ENCODE measurements at places on chromosomes 16 and 17.

DNA sequence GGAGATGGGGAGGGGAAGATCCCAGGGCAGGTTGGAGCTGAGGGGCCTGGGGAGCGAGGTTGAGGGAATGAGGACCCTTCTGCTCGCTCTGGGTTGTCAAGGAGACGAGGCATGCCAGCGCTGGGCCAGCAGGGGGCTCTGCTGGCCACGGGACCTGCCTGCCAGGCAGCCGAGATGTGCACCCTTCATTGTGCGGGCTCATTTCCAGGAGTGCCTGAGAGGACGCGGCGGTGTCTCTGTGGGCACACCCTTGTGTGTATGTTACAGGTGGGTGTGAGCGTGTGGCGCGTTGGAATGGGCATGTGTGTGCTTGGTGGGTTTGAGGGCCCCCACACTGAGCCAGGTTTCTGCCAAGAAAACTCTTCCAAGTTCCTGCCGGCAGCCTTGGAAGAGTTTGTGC lies 15.9 kb downstream of the ARHGAP23 start:
- DNase-seq = peak; percentile 71

DNA sequence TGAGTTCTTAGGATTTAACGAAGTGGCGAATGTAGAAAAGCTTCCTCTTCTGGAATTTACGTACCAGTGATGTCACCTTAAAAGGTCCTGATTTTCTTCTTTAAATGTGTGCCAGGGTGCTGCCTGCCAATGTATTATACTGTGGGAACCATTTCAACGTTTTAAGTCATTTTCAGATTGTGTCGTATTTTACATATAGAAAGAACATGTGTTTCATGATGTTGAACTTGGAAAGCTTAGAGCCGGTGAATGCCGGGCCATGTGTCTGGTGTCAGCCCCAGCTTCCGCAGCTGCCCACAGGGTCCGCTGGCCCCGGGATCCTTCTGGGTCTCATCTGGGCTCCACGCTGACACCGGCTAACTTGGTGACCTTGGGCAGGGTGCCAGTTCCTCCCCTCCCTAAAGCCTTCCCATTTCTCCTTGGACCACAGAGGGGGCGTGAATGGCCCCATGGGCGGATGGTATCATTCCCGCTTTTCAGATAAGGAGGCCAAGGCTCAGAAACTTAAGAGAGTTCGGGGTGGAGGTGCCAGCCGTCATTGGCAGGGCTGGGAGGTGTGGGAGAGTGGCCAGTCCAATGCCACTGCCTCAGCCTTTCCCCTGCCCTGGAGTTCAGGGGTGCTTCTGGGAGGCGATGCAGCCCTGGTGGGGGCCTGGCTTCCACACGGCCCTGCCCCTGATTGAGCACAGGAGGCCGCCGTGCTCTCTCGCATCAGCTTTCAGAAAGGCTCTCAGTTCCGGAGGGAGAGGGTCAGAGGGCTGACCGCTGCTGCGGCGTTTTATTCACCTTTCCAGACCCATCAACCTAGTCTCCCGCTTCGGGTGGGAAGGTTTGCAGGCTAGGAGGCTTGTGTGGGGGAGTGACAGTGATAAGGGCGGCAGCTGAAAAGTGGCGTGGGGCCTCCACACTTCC lies 68.8 kb upstream of the CIBAR2 start:
- DNase-seq = no peak

DNA sequence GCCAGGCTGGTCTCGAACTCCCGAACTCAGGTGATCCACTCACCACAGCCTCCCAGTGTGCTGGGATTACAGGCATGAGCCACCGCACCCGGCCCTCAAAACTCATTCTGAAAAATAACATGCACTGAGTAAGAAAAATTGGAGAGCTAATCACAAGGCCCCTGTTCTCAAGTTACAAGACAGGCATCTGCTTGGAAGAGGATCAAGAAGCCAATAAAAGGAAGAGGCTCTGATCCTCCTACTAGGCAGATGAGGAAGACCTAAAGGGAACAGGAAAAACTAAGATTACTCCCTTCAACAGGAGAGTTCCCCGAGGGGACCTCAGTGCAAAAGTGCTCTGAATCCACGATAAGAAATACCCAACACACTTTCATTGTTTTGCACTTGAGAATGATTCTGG lies 18.4 kb downstream of the BLMH start:
- DNase-seq = no peak

- DNase-seq = no peak
Measured at GRCh38 chr17:883586-883962, 96.0 kb downstream of the NXN start.

GRCh38 chr16:59905131-59905530 lies 1171.0 kb upstream of the GOT2 start:
- DNase-seq = no peak

DNA sequence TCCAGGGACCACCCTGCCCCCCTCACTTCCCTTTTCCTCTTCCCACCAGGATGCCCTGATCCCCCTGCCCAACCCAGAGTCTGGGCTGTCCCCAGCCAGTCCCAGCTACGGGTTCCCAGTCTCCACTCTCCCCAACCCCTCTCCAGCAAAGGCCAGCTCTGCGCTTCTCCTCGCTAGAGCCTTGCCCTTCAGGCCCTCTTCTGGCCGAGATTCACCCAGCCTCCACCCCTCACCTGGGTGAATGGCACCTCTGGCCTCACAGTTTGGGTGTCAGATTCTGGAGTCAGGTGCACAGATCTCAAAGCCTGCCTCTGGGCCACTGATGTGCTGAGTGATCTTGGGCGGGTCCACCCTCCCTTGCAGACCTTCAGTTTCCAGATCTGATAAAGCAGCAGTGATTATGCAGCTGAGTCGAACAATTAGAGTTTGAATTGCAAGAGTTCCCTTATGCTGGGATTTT lies 185.6 kb upstream of the TNRC6C start:
- DNase-seq = no peak

GRCh38 chr16:57264381-57264780 lies 19.3 kb downstream of the ARL2BP start:
- no peak for DNase-seq

GRCh38 chr17:40349895-40350688 lies 14.4 kb downstream of the GJD3 start:
- no peak for DNase-seq

DNA sequence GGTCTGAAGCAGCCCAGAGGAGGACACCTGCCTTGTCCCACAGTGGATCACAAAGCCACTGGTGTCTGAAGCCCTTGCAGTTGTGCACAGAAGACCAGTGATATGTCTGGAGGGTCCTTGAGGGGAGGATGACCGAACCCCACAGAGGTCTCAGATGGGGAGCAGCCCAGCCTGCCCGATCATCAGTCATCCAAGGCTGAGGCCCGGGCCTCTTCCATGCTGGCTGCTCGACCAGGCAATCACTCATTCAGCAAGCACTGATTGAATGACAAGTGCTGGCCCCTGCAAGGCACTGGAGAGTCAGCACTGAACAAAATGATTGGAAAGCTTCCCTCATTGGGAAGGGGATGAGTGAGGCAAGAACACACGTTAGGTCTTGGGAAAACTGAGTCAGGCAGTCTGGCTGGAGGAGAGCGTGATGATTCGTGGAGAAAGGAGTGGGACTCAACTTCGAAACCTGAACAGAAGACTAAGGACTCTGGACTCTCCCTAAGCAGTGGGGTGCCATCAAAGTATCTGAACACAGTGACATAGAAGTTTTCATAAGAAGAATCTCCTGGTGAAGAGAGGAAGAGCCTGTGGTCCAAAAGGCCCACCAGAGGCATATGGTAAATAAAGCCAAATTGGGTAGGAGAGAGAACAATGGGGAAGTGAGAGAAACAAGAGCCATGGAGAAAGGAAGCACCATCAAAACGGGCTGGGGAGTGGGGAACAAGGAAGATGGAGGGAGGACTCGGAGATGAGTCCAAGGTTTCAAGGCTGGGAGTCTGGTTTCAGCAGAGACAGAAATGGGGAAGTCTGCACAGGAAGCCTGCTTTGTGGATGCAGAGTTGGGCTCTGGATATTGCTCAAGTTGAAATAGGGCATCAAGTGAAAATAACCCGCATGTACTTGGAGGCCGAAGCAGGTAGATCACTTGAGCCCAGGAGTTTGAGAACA lies 10.2 kb downstream of the PIK3R5 start:
- DNase-seq = no peak

- DNase-seq = peak; percentile 36
Measured at GRCh38 chr17:65794572-65794971, 233.1 kb upstream of the AXIN2 start.

DNA sequence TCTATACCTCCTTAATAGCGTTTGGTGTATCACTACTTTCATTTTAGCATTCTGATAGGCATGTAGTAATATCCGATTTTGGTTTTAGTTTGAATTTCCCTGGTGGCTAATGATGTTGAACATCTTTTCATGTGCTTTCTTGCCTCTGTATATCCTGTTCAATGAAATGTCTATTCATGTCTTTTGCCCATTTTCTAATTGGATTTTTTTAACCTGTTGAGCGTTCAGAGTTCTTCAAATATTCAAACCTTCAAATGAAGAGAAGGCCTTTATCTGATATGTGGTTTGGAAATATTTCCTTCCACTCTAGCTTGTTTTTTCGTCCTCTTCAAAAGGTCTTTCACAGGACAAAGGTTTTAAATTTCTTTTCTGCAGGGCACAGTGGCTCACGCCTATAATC lies 2.4 kb upstream of the NME1 start:
- DNase-seq = no peak

GRCh38 chr17:5408186-5408585 lies 11.3 kb downstream of the NUP88 start:
- no peak for DNase-seq

DNA sequence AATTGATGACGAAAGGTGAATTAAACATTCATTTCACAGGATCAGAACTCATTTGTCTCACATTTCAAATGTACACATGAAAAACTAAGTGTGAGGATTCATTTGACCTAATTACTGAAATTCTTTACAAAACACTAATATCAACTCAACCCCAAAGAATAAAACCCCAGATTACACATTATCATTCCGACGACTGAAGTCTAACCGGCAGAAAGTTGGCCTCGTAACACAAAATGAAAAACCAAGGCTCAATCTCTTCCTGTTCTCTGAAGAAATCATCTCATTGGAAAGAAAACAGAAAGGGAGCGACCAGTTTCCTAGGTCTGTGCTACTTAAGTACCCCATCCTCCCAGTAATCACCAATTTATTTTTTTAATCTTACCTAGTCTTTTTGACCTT lies 1.8 kb downstream of the JPT1 start:
- DNase-seq = no peak

- DNase-seq = no peak
Measured at GRCh38 chr16:7443648-7444365, 111.2 kb downstream of the RBFOX1 start.

GRCh38 chr16:85168732-85169256 lies 56.5 kb upstream of the CIBAR2 start:
- DNase-seq = peak; percentile 71

GRCh38 chr17:17723354-17724261 lies 42.4 kb downstream of the RAI1 start:
- DNase-seq = peak; percentile 85

GRCh38 chr16:66585481-66586239 lies 6.4 kb downstream of the CMTM2 start:
- no peak for DNase-seq

GRCh38 chr16:84464116-84464515 lies 40.3 kb downstream of the MEAK7 start:
- DNase-seq = no peak

DNA sequence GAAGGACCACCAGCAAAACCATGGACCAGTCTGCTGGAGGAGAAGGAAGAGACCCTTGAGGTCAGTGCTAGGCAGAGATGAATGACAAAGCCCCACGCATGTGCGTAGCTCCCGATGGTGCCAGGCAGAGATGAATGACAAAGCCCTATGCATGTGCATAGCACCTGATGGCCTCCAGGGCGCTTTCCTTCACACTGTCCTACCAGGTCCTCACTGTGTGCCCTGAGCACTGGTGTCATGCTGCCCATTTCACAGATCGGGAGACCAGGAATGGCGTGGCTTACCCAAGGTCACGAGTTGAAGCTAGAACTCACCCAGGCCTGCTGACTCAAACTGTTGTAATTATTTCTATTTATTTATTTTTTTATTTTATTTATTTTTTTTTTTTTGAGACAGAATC lies 149.6 kb downstream of the KATNIP start:
- DNase-seq = no peak
